GDM1 (cell line): ENCODE measurements at places on chromosomes 3 and 15.

DNA sequence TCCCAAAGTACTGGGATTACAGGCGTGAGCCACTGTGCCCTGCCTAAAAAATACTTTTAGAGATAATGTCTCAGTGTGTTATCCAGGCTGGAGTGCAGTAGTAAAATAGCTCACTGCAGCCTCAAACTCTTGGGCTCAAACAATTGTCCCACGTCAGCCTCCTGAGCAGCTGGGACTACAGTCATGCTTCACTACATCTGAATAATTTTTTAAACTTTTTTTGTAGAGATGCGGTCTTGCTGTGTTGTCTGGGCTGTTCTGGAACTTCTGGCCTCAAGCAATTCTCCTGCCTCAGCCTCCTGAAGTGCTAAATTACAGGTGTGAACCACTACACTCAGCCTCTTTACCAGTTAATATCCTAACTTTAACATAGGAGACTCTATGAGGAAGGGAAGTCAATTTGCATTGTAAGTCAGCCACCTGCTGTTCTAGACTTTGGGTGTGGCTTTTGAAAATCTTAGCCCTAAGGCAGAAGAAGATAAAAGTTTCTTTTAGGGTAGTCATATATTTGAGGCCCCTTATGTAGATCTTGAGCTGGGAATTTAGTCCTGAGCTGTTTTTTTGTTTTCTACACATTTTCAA lies 78.2 kb upstream of the RASGRP1 start:
- no peak for DNase-seq

DNA sequence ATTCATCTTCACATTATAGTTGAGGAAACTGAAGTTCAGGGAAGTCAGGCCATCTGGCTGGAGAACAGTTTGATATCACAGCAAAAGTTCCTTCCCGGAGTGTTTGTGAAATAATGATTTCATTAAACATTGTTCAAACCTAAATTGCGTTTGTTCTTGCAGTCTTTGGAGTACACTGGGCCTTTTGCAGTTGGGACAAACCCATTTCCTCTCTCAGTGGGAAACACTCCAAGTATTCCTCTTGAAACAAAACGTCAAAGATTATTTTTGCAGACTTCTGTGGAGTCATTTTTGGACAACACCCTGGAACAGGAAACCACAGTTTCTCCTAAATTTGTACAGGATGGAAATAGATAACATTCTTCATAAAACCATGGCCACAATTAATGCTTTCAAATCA lies 287.5 kb downstream of the PTPRG start:
- DNase-seq = no peak

DNA sequence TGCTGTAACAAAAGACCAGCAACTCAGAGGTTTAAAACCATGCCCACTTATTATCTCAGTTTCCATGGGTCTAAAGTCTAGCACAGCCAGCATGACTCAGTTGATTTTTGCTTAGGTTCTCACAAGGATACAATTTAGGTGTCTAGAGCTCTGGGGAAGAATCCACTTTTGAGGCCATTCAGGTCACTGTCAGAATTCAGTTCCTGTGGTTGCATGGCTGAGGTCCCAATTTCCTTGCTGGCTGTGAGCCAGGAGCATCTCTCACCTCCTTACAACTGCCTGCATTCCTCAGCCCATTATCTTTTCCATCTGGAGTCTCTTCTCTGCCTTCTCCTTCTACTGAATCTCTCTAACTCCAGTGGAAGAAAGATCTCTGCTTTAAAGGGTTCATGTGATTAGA lies 240.5 kb upstream of the CFAP20DC start:
- no peak for DNase-seq

- no peak for DNase-seq
These were observed 928.2 kb downstream of the EPHA3 start for GRCh38 chr3:90035643-90036042.

DNA sequence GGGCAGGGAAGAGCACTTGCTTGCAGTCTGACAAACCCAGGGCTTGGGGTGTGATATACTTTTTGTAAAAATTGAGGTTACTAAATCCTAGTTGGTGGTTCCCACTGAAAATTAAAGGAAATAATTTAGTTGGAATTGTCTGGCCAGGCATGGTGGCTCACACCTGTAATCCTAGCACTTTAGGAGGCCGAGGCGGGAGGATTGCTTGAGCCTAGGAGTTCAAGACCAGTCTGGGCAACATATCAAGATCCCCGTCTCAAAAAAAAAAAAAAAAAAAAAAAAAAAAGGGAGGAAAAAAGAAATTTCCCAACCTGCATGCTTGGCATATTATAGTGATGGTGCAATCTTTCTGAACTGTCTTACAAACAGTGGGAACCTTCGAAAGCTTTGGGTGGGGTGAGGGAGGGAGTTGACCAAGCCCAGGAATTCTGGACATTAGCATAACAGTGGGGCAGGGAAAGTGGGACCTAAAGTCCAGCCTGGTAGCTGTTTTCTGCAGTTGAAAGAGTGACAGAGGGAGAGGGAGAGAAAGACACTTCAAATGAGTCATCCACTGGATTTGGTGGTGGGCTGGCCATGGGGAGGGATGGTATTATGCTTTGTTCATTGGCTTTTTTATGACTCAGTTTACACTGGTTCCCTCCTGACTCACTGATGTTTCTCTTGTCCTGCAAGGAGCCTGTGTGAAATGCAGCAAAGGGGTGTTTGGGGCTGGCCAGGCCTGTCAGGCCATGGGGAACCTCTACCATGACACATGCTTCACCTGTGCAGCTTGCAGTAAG lies 41.1 kb downstream of the LIMD1 start:
- no peak for DNase-seq

DNA sequence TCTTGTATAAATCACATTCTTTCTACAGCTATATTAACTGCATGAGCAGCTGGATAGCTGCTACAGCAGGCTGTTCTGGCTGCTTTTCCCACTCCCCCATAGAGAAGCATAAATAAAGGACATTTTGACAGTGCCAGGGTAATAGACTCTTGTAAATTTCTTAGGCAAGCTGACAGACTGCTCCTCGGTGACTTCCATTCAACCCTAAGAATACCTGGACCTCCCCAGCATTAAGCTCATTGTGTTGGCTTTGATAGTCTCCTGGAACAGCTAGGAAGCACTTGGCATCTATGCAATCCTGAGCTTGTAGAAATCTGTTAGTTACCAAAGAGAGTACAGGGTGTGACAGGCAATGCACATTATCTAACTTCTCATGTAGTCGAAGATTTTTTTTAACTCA lies 475.4 kb downstream of the AGBL1 start:
- no peak for DNase-seq

GRCh38 chr3:177823701-177824189 lies 626.5 kb upstream of the TBL1XR1 start:
- no peak for DNase-seq

DNA sequence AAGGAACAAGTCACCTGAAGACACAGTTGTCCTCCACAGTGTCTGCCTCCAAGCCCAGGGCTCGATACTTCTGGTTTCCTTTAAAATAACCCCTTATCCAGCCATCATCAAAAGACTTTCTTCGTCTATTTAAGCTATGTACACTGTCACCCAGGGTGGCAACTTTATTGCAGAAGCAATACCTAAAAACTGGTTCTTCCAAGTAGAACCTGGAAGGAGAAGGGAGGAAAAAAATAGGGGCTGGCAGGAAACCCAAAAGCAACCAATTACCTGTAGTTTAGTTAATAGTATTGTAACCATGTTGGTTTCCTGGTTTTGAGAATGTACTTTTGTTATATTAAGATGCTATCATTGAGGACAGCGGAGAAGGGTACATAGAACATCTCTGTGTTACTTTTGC lies 33.7 kb downstream of the ITGB5 start:
- no peak for DNase-seq

- no peak for DNase-seq
These were observed 213.9 kb downstream of the TBC1D2B start for GRCh38 chr15:77863491-77864105.

DNA sequence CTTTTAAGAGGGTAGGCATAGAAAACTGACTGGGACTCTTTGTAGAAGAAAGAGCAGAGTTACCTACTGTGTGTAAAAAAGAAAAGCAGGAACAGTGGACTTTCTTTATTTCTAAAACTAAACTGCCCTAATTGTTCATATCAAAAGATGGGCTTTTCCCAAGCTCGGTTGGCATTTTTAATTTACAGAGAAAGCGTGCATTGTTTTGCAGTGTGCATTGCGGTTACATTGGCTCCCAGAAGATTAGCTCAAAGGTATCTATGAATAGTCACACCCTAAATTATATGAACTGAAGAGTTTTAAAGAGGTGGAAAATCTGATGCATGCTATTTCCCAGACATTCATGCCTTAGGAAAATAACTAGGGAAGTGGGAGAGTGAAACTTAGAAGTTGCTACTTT lies 36.5 kb downstream of the MITF start:
- no peak for DNase-seq
